ENCODE measurements at places on chromosomes 6 and 20. TPM values are rescaled to one million over a fixed set of nuclear protein-coding genes. Genes with fewer than 3 reads are reported as not detected.
A peak's percentile ranks its signal among the peaks of the same experiment; 100 is the strongest.

DNA sequence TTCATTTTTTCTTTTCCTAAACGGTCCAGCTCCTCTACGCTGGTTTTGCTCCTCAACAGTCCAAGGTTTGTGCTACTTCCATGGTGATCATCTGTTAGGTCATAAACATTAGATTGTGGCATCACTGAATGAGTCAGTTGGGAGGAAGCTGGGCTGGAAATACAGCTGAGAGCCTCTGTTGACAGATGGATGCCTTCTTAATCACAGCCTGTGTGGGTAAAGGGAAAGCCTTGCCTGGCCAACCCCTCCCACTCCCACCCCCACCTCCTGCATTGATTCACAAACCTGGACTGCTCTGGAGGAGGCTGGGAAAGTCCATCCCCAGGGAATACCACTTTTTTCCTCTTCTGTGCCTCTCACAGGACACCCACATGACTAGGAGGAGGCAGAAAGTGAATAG lies 180.6 kb upstream of the CCN2 start:
- peak; percentile 19 for DNase-seq
- no peak overlapping the region for H3K4me3 ChIP-seq
- no peaks in the 10 kb centered on the region for H3K36me3 ChIP-seq
- peak overlapping the region; percentile 58 for H3K27ac ChIP-seq

DNA sequence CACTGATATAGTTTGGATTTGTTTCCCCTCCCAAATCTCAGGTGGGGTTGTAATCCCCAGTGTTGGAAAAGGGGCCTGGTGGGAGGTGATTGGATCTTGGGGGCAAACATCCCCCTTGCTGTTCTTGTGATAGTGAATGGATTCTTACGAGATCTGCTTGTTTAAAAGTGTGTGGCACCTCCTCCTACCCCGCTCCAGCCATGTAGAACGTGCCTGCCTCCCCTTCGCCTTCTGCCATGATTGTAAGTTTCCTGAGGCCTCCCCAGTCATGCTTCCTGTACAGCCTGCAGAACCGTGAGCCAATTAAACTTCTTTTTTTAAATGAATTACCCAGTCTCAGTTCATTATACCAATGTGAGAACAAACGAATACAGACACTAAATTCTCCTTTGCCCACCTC lies 26.7 kb downstream of the SLC52A3 start:
- no peak overlapping the region for H3K27ac ChIP-seq
- DNase-seq = no peak
- H3K4me3 ChIP-seq = no peak overlapping the region
- no peaks in the 10 kb centered on the region for H3K36me3 ChIP-seq
- peaks cover 7% of the 10 kb centered on the region for H3K27me3 ChIP-seq

DNA sequence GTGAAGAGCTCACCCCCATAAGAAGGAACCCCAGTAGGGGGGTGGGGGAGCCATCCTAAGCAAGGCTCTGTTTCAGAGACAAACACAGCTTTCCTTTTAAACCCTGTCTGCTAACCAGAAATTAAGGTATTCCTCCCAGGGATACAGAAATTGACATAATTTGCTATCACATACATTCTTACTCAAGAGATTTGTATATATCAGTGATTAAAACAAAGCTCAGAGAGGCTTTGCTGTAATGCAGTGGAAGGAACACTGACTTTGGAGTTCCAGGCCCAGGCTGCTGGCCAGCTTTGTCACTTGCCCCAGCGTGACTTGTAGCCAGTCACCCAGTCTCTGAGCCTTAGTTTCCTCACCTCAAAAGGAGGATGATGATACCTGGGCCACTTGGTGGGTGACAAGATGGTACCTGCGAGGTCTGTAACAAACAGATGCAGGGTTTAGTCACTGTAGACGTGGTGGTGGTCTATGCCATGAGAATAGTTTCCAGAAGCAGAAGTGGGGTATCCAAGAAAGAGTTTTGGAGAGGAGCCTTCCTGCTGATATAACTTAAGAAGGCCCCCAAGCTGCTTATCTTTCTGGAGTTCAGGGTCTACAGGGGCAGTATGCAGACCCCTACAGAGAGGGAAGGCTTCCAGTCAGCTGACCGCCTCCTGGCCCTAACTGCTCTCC lies 3.2 kb upstream of the FOXF2 start:
- no peak overlapping the region for H3K4me3 ChIP-seq
- no peaks in the 10 kb centered on the region for H3K36me3 ChIP-seq
- H3K4me1 ChIP-seq = peaks cover 13% of the 10 kb centered on the region
- H3K27me3 ChIP-seq = peaks cover 4% of the 10 kb centered on the region

DNA sequence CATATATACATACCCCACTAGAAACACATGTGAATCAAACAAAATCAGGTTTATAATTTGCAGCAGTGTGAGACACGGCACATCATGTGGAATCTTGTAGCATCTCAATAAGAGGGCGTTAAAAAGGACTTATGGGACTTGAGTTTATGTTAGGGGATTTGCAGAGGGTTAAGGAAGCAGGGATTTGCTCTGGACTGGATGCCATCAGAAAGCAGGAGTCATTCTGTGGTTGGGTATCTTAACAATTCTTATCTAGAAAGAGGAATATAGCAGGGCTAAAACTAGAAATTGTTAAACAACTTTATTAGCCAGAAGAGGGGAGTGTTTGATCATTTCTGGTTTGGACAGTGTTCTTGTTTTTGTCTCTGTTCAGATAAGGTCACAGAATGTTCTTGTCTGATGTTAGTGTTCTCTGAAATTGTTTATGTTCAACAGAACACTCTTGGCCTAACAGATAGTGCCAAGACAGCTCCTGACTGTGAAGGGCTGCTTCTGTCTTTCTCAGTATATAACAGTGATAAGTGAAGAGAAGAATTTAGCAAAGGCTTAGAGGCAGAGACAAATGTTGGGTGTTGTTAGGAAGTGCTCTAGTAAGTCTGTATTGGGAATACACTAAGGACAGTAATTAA lies 39.2 kb downstream of the LIN28B start:
- H3K27me3 ChIP-seq = no peaks in the 10 kb centered on the region
- DNase-seq = no peak
- H3K27ac ChIP-seq = no peak overlapping the region
- no peaks in the 10 kb centered on the region for H3K4me1 ChIP-seq
- H3K36me3 ChIP-seq = no peaks in the 10 kb centered on the region

- H3K27ac ChIP-seq = no peak overlapping the region
- H3K4me3 ChIP-seq = no peak overlapping the region
- DNase-seq = no peak
- no peaks in the 10 kb centered on the region for H3K4me1 ChIP-seq
- no peaks in the 10 kb centered on the region for H3K36me3 ChIP-seq
Observed at GRCh38 chr6:63941747-63942470, 306.3 kb downstream of the PHF3 start.

AGER gene
- 1.5 TPM for total RNA-seq
